ENCODE measurements at places on chromosomes 7 and 10.

DNA sequence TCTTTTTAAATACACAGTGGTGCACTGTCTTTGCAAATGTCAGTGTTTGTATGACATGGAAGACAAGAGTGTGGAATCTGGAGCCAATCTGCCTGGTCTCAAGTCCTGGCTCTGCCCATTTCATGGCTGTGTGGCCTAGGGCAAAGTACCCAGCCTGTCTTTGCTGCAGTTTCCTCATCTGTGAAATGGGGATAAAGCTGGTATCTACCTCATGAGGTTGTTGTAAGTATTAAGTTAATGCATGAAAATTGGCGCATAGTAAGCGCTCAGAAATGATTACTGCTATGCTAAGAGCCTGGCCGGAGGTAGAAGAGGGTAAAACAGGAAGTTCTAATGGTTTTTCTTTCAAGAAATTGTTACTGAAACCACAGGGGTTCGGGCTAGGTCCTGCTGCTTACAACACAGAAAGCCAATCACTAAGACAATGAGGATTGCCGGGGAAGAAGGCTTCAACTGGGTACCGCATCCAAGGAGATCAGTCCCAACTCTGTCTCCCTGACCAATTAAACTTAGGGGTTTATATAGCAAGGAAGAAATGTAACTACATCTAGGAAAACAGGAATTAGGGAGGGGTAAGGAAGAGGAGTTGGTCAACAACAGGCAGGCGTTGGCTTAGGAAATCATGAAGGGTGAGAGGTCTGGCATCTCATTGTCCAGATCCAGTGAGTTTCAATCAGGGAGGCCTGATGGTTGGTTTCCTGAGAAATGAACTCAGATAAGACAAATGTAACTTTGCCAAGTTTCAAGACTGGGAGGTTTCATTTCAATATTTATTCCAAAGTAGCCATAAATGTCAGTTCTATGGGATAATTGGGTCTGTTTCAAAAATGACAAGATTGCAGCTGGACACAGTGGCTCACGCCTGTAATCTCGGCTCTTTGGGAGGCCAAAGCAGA lies 57.0 kb downstream of the CHST3 start:
- no peak for DNase-seq

DNA sequence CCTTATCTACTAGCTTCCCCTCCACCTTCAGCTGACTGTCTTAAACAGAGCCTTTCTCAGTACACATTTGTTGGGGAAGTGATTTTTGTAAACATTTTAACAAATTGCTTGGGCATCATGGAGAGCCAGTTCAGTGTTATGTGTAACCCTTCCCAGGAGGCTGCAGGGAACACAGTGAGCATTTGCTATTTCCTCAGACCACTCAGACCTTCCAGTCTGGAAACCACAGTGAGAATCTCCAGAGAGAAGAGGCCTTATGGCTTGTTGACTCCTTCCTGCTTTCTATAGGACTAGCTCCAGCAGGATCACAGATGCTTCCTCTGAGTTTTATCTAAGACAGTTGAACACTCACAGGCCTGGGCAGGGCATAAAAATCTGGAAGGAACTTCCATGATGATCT lies 409.8 kb upstream of the NPVF start:
- DNase-seq, result no peak

DNA sequence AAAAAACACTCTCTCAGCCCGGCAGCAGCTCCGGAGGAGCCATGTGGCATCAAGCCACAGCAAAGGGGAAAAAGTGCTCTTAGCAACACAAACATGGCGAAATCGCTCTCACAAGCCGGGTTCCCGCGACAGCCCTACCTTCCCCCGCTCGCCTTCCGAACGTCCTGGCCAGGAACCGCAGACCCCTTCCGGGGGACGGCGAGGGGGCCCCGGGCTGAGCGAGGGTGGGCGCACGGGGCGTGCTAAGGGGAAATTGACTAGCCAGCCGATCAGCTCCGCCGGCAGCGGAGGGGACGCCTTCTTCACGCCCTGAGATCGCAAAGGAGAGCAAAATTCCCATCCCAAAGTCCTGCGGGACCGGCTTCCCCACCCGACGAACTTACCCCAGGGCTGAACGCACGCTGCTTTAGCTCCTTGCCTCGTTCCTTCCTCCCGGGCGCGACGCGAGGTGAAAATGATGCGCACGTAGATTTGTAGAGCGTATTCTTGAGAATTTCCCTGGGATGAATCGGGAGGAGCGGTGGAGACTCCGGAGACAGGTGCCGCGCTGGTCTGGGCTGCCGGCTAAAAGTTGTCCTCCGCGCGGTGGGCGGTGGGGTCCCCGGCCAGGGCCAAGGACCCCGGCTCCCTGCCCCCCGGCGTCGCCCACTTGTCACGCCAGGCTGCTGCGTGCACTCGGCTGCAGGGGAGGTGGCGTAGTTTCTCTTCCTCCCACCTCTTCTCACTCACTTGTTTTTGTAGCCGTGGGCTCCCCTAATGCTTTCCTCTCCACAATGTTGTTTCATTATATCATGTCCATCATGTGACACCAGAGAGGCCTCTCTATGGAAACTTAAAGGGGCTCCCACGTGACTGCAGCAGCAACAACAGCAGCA lies 220.1 kb upstream of the MKLN1 start:
- DNase-seq, result peak; percentile 44

GRCh38 chr7:43294080-43294630 lies 181.7 kb downstream of the HECW1 start:
- no peak for DNase-seq

DNA sequence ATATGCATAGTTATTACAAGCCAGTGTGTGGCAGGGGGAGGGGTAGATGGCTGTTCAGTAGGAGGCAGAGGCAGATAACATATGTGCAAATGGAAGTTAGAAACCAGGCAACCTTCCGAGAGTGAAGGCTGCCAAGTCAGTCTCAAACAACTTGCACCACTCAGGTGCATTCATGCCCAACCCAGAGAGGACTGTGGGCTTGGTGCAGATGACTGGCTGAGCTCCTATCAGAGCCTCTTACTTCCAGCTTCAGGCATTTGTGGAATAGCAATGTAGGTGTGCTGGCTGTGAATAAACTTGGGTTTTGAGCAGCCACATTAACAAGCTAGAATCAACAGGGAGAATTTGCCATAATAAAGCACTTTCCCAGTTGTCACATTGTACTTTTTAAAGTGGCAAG lies 789.8 kb downstream of the PHTF2 start:
- no peak for DNase-seq

DNA sequence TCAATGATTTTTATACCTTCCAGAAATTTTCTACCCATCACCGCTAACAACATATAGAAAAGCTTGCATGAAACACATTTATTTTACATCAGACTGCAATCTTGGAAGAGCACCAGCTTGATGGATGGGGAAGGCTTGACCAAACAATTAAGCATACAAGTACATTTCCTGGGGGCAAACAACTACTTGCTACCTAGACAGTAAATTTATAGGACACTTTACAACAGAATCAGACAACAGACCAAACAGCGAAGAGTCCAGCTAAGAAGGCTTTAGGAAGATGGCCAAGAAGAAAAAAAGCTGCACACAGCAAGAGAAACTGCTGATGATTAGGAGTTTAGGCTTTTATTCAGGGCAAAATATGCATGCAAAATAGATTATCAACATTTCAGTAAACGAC lies 8.0 kb downstream of the AASS start:
- DNase-seq, result no peak

DNA sequence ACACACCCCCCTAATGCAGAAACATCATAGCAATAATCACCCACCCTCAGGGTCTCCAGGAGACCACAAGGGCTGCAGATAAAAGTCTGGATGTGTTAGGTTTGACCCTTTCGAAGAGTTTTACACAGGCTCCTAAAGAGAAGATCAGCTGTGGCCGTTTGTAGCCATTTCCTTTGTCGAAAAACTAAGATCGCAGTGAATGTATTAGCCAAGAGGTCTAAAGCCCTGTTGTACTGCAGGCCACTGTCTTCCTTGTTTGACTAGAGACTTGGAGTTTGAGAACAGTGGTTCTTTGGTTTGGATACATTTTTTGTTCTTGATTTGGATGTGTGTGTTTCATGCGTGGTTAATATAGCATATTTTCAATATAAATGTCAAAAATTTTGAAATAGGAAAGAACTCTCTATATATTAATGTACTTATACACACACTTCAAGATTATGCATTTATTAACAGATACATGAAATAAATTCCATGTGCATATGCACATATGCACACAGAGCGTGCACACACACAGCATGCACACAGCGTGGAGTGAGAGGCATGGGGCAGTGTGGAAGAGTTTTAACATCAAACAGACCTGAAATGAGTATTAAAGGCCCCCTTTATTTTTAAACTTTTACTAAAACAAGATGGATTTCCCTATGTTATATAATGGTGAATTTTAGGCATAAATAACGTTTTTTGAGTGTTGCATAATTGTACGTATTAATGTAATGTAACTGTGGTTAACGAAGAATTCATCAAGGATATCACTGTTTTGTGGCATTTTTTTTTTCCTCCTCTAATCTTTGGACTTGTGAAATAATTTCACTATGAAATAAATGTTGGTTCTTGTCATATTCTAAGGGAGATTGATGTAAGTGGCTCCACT lies 2.2 kb downstream of the IKZF1 start:
- no peak for DNase-seq

- no peak for DNase-seq
Observed at GRCh38 chr7:47576031-47576865, 5.7 kb downstream of the TNS3 start.

- no peak for DNase-seq
Observed at GRCh38 chr7:101547916-101548661, 81.0 kb downstream of the MYL10 start.

All from stimulated activated CD4-positive, alpha-beta T cell treated with anti-CD3 and anti-CD28 coated beads, TNF-alpha, amount 100 ng/mL, for 4 hours (primary cell).